GF-D8 (cell line): ENCODE measurements at places on chromosomes 6 and 20.

GRCh38 chr20:51498765-51499540 is 43.6 kb downstream of the NFATC2 start:
- DNase-seq: no peak

GRCh38 chr6:143939364-143939763 is 68.7 kb downstream of the PLAGL1 start:
- DNase-seq: no peak

- DNase-seq: no peak
Measured at GRCh38 chr6:134287859-134288537, 29.9 kb downstream of the SGK1 start.

DNA sequence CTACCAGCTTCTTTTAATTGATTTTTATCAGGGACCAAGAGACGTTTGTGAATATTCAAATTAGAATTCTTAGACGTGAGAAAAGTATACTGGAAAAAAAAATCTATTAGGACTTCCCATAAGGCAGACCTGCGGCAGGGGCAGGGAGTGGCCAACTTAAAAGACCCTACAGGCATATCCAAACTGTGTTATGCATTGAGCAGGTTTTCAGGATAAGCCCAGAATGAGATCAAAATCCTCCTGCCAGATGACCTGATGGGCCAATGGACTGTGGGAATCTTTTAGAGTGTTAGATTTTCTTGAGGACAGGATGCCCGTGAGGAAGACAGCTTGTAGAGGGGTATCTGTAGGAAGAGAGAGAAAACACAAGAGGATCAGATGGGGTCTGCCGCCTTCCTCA is 391.5 kb downstream of the CD83 start:
- DNase-seq: no peak

GRCh38 chr20:49846206-49846807 is 33.7 kb downstream of the SLC9A8 start:
- peak; percentile 2 for DNase-seq
